Bone marrow (tissue), 2 donors: ENCODE measurements at places on chromosomes 12 and 14.
A peak's percentile ranks its signal among the peaks of the same experiment; 100 is the strongest.

DNA sequence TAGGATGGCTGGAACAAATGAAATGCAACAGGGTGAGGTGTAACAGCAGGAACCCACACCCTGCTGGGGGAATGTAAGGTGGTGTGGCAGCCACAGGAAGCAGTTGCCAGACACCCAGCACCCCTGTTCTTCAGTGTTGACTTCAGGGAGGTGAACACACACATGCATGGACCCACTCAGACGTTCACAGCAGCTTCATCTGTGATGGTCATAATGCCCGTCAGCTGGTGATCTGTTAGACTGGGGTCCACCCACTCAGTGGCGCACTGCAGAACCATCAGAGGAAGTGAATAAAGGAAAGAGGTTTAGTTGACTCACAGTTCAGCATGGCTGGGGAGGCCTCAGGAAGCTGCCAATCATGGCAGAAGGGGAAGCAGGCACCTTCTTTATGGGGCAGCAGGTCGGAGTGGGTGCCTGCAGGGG, 22.7 kb upstream of the TEX22 start:
- peak; percentile 68 for DNase-seq

- DNase-seq = no peak
These were observed 521 bp upstream of the PCED1B start for GRCh38 chr12:47078733-47079467.

DNA sequence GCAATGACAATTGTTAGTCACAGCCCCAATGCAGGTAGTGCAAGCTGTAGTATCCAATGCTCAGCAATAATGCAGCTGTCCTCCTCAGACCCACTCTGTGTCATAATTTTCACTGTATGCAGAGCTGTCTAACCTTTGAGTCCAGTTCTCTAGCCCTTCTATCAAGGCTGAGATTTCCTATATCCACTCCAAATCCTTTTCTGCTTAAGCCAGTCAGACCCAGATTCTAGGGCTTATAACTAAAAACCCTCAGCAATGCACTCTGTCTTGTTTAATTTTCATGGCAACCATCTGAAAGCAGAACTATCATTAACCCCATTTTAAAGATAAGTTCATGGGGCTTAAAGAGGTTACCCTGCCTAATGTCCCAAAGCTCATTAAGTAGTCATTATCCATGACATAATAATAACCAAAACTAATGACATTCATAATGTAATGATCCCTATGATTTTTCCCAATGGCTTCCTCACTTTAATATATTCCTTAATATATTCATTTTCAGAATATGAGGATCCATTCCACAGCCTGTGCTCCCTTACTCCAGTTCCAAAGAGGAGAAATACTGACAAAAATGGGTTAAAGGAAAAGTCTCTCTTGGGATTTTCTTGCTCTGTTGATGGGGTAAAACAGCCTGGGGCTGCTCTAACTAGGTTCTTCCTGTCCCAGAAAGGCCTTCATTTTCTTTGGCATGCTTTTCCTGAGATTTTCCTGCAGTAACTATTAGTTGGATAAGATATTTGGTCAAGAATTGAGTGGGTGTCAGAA, 29.5 kb downstream of the TXNDC16 start:
- DNase-seq = no peak

DNA sequence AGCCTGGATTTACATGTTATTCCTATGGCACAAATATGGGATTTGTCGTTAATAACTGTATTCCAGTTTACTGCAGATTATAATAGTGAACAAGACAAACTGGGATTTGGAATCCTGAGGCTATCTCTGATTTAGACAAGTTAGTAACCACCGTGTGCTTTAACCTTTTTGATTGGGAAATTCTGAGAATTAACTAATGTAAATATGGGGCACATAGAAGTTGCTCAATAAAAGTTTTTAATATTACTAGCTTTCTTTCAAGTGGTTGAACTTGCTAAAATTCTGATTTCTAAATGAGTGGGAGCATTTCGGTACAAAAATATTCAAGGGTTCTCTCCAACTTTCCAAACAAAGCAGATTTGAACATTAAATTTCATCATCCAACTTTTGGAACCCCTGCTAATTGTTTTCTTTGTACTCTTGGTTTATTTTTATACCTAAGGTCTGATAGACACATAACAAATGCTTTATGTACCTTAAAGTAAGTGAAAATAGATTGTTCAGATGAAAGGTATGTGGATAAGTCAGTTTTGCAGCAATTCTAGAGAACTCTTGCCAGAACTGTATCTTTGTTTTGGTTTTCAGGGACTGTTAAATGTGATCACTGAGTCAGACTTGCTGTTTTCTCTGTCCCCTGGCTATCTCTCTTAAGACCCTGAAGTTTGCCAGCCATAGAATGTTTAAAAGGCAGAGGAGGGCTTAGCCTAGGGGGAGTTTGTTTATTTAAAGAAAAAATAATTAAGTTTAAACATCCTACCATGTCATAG, 57.5 kb downstream of the FRS2 start:
- no peak for DNase-seq

- no peak for DNase-seq
These were observed 4.3 kb downstream of the IRF2BPL start for GRCh38 chr14:77024171-77024691.

GRCh38 chr12:19010726-19011125, 118.8 kb upstream of the PLEKHA5 start:
- no peak for DNase-seq

- no peak for DNase-seq
These were observed 984.0 kb upstream of the TMEM132C start for GRCh38 chr12:127282786-127283565.

DNA sequence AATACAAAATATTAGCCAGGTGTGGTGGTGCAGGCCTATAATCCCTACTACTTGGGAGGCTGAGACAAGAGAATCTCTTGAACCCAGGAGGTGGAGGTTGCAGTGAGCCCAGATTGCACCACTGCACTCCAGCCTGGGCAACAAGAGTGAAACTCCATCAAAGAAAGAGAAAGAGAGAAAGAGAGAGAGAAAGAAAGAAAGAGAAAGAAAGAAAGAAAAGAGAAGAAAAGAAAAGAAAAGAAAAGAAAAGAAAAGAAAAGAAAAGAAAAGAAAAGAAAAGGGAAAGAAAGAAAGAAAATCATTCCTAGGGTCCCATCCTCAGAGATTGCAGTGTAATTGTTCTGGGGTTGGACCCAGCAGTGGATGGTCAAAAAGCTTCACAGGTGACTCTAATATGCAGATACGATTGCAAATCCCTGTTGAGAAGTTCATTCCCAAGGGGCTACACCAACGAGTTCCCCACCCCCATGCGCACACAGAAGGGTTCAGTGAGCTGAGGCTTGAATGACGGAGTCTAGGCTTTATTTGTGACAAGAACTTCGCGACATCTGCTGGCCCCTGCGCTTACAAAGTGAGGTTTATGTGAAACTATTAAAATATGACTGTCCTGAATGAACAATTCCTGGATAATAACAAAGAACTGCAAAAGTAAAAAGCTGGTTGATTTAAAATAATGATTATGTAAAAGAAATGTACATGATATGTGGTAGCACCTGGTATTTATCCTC, 17.4 kb upstream of the RNASE12 start:
- DNase-seq = no peak

DNA sequence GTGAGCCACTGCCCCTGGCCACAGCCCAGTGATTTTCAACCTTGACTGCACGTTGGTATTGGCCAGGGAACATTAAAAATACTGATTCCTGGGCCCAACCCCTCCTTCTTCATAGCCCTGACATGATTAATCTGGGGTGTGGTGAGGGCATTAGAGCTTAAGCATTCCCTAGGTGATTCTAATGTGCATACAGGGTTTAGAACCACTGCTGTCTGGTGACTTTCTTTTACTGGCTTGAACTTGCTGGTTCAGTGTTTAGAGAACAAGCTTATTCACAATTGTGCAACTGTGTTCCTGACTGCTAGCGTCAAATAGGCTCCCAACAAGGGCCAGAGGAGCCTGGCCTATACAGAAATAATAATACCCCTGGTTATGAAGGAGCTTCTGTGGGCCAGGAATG, 488.8 kb upstream of the CCDC196 start:
- DNase-seq = no peak

GRCh38 chr12:92452763-92453162, 250.0 kb upstream of the PLEKHG7 start:
- DNase-seq = no peak

- DNase-seq = peak; percentile 24
These were observed 4.7 kb downstream of the TMEM263 start for GRCh38 chr12:106960443-106960842.
